ENCODE measurements at places on chromosomes 12 and 14.

DNA sequence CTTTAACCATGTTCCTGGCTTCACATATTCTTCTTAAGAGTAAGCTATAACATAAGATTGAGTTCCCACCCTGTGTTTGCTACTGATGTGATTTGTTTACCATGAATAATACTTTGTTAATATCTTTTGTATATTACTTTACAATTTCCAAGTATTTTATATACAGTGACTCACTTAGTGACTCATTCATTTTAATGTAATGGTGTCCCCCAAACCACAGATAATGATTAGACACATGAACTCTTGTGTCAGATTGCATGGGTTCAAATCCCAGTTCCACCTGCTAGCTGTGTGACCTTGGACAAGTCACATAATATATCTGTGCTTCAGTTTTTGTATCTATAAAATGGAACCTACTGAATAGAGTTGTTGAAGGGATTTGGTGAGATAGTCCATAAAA, 76.1 kb downstream of the MYF5 start:
- no peak for DNase-seq

GRCh38 chr14:104169699-104170479, 31.5 kb downstream of the KIF26A start:
- DNase-seq, result no peak

- DNase-seq, result no peak
Measured at GRCh38 chr14:90573385-90574105, 176.7 kb downstream of the CALM1 start.

GRCh38 chr12:10153271-10154144, 18.4 kb downstream of the OLR1 start:
- peak; percentile 77 for DNase-seq

DNA sequence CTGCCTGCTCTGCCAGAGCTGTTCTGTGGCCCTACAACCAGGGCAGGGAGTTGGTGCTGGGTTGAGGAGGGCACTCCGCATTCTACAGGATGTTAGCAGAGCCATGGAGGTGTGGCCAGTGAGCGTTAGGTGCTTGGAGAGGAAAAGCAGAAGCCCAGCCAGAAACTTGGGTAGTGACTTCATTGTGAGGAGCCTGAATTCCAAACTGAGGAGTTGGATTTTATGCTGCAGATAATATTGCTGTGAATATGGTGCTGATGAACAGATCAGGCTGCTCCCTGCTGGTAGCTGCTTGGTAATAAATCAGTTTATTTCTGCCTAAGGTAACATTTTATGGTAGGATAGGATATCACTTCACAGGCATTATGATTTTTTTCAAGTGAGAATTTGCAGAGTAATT, 7.1 kb upstream of the CCDC175 start:
- DNase-seq, result no peak

- DNase-seq, result peak; percentile 62
Measured at GRCh38 chr12:116539905-116540482, 19.2 kb upstream of the MAP1LC3B2 start.

- no peak for DNase-seq
Measured at GRCh38 chr12:58359084-58359483, 417.7 kb downstream of the ATP23 start.

DNA sequence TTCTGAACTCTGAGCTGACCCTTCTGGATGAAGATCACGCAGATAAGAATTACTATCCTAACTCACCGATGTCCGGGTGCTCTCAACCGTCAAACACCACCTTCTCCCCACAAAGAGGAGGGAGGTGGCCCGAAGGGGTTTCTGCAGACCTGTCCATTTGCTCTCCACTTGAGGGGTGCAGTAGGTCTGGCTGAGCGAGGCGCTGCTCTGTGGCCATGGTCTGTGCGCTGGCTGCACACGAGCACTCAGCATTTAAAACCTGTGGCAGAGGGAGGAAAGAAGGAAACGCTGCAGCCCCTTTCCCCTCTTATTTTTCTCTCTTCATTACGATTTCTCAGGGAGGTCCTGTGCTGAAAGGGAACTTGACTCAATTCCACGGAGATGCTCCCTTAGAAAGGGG, 1.5 kb upstream of the HOXC13 start:
- DNase-seq, result no peak

DNA sequence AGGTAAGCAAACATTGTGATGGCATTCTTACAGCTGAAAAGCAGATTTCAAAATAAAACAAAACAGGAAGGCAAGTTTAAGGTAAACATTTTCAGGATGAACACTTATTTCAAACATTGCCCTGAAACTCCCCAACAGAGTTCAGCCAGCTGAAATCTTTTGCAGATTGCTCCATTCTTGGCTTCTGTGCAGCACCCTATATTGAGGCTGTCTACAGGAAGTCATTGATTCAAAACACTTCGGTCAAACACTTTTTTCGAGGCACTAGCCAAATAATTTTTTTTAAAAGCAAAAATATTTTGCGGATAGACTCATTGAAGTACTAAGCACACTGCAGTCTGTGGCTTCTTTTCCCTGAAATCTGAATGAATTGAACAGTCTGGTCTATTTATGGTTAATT, 318.1 kb upstream of the PDE3A start:
- no peak for DNase-seq

- DNase-seq, result no peak
Measured at GRCh38 chr12:95953000-95953399, 9.9 kb downstream of the AMDHD1 start.

DNA sequence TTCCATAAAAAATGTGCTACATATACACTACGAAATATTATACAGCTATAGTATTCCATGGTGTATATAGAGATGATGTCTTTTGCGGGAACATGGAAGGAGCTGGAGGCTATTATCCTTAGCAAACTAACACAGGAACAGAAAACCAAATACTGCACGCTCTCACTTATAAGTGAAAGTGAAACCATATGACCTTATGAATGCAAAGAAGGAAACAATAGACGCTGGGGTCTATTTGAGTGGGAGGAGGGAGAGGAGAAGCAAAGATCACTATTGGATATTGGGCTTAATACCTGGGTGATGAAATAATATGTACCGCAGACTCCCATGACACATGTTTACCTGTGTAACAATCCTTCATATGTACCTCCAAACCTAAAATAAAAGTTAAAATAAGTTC, 142.8 kb downstream of the LRFN5 start:
- no peak for DNase-seq

GRCh38 chr12:5430641-5431603, 986 bp upstream of the NTF3 start:
- DNase-seq, result no peak

GRCh38 chr12:93149229-93149628, 220.1 kb upstream of the EEA1 start:
- DNase-seq, result no peak

- DNase-seq, result no peak
Measured at GRCh38 chr12:107732365-107732764, 28.6 kb downstream of the PRDM4 start.

DNA sequence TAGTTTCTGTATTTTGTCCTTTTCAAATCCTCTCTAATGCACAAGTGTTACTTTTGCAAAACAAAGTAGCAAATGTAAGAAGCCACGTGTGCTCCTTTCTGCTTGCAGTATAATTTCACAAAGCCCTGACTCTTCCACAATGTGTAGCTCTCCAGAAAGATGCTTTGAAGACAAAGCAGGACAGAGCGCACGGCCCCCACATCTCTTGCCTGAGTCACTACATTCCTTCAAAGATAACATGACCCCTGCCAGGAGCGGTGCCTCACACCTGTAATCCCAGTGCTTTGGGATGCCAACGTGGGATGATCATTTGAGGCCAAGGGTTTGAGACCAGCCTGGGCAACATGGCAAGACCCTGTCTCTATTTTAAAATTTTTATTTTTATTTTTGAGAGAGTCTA, 40.5 kb downstream of the JAG2 start:
- DNase-seq, result no peak

Data from dermis blood vessel endothelial cell (primary cell).